ENCODE measurements at places on chromosomes 1 and 21.
A peak's percentile ranks its signal among the peaks of the same experiment; 100 is the strongest.

GRCh38 chr21:25491267-25491666, 116.0 kb downstream of the MRPL39 start:
- no peaks in the 10 kb centered on the region for H3K36me3 ChIP-seq
- no peak overlapping the region for H3K4me3 ChIP-seq
- no peaks in the 10 kb centered on the region for H3K27me3 ChIP-seq
- no peak for DNase-seq

GRCh38 chr1:162908236-162908635, 47.3 kb upstream of the CCDC190 start:
- no peak for DNase-seq
- no peak overlapping the region for H3K27ac ChIP-seq
- H3K36me3 ChIP-seq = no peaks in the 10 kb centered on the region

GRCh38 chr1:13564073-13564472, 19.6 kb upstream of the PDPN start:
- no peak for DNase-seq
- H3K27ac ChIP-seq = no peak overlapping the region
- H3K4me3 ChIP-seq = no peak overlapping the region
- H3K4me1 ChIP-seq = no peaks in the 10 kb centered on the region
- H3K36me3 ChIP-seq = no peaks in the 10 kb centered on the region

GRCh38 chr21:43646550-43647260, 12.6 kb downstream of the HSF2BP start:
- no peak overlapping the region for H3K4me3 ChIP-seq
- peak; percentile 90 for DNase-seq
- H3K27ac ChIP-seq = no peak overlapping the region
- no peaks in the 10 kb centered on the region for H3K27me3 ChIP-seq

- no peaks in the 10 kb centered on the region for H3K36me3 ChIP-seq
- no peak overlapping the region for H3K27ac ChIP-seq
- DNase-seq = no peak
Observed at GRCh38 chr21:45228656-45229240, 58.9 kb downstream of the POFUT2 start.

DNA sequence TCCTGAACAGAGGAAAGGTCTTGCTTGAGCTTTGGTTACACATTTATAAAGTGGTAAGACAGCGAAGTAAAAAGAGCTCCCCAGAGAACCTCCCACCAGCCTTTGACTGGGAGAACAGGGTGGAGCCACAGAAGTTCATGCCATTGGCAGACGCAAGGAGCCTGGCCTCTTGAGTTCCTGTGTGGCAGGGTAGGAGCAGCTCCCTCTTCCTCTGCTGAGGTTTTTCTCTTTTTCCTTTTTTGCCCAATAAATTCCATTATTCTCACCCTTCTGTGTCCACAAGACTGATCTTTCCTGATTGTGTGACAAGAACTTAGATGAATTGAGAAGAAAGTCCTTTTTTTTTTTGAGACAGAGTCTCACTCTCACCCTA, 4.3 kb downstream of the THEM4 start:
- no peak overlapping the region for H3K27ac ChIP-seq
- no peaks in the 10 kb centered on the region for H3K4me1 ChIP-seq
- no peak overlapping the region for H3K4me3 ChIP-seq
- DNase-seq = no peak
- H3K36me3 ChIP-seq = no peaks in the 10 kb centered on the region

- H3K27ac ChIP-seq = no peak overlapping the region
- no peak for DNase-seq
- peaks cover 30% of the 10 kb centered on the region for H3K27me3 ChIP-seq
- H3K36me3 ChIP-seq = no peaks in the 10 kb centered on the region
- no peak overlapping the region for H3K4me3 ChIP-seq
Observed at GRCh38 chr21:33067457-33067856, 2.5 kb upstream of the OLIG1 start.

- no peaks in the 10 kb centered on the region for H3K36me3 ChIP-seq
- H3K27me3 ChIP-seq = no peaks in the 10 kb centered on the region
- H3K4me1 ChIP-seq = no peaks in the 10 kb centered on the region
- H3K4me3 ChIP-seq = no peak overlapping the region
Observed at GRCh38 chr1:199907361-199907760, 120.1 kb upstream of the NR5A2 start.
